ENCODE measurements at places on chromosomes 3 and 15. TPM values are rescaled to one million over a fixed set of nuclear protein-coding genes. Genes with fewer than 3 reads are reported as not detected.

CGNL1 gene
- total RNA-seq: 11.2 TPM

CHRNA3 gene
- total RNA-seq: 0.13 TPM

TIMMDC1 gene
- 331 TPM for total RNA-seq

PEAK1 gene
- 59.9 TPM for total RNA-seq

CYP8B1 gene
- total RNA-seq: not detected

SPSB4 gene
- total RNA-seq: 7.3 TPM

EXD1 gene
- not detected for total RNA-seq

OR5K2 gene
- total RNA-seq: not detected

ADAMTS9 gene
- 15.4 TPM for total RNA-seq

ATR gene
- total RNA-seq: 5.2 TPM

PLSCR5 gene
- total RNA-seq: not detected

PCOLCE2 gene
- 52.7 TPM for total RNA-seq

CKMT1B gene
- 0.75 TPM for total RNA-seq

CNTN4 gene
- total RNA-seq: 2.6 TPM

CHRM5 gene
- total RNA-seq: not detected

UBE2Q2 gene
- total RNA-seq: 21.1 TPM

SLC6A1 gene
- total RNA-seq: 0.73 TPM

CLDN16 gene
- not detected for total RNA-seq

RNF168 gene
- total RNA-seq: 21.3 TPM

TMC3 gene
- total RNA-seq: not detected

HRH1 gene
- 1.3 TPM for total RNA-seq

VWA5B2 gene
- total RNA-seq: not detected

CCR5 gene
- total RNA-seq: 0.24 TPM

THAP10 gene
- 3.9 TPM for total RNA-seq

IL20RB gene
- 0.35 TPM for total RNA-seq

CTXN2 gene
- not detected for total RNA-seq

IGF2BP2 gene
- total RNA-seq: 18.7 TPM

PTH1R gene
- 11.8 TPM for total RNA-seq

KIF15 gene
- 0.73 TPM for total RNA-seq

SERINC4 gene
- total RNA-seq: 0.19 TPM

GNB4 gene
- total RNA-seq: 13.6 TPM

TXNRD3 gene
- 5.4 TPM for total RNA-seq

Measured in Right ventricle myocardium superior (tissue), 1 donor.